Lower lobe of right lung (tissue), 2 donors: ENCODE measurements at places on chromosomes 3 and 15.

DNA sequence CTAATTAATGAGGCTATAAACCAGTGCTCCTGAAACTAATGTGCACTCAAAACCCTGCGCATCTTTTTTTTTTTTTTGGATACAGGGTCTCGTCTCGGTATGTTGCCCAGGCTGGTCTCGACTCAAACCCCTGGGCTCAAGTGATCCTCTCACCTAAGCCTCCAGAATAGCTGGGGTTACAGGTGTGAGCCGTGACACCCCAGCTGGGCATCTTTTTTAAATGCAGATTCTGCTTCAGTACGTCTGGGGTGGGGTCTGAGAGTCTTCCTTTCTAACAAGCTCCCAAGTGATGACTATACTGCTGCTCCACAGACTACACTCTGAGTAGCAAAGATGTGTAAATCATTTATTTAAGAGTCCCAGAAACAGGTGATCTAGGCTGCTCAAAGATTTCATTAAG, 73.0 kb downstream of the BFSP2 start:
- DNase-seq: no peak
- peaks cover 35% of the 10 kb centered on the region for H3K4me1 ChIP-seq
- no peak overlapping the region for H3K27ac ChIP-seq
- no peaks in the 10 kb centered on the region for H3K27me3 ChIP-seq
- no peaks in the 10 kb centered on the region for H3K36me3 ChIP-seq

DNA sequence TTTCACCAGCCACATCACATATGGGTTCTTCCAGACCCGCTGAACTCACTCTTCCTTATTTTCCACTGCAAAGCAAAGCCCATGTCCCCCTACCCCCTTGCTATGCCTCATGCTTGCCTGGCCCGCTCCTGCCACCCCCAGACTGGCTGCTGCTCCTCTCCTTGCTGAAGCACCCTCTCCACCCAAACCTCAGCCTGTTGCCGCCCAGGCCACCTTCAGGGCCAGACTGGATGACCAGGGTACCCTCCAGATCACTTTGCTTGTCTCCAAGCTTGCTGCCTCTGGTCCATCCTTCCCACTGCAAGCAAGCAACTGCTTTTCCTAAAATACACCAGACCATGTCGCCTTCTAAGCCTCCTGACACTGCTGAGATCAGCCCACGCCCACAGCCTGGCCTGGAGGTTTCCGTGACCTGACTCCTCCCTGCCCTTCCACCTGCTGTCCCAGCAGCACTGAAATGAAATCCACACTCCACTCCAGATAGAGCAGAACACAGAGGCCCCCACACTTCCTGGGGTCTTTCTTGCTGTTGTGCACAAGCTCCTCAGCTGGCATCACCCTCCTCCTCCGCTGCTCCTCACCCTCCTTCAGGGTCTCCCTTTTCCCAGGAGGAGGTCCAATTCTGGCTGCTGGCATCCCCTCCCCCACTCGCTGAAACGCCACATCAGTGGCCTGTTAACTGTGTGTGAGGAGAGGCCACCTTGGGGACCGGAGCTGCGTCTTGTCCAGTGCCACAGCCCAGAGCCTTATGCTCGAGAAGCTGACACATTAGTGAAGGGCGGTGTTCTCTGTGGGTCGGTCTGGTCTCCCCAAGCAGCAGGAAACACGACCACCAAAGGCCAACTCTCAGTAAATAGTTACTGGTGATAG, 99.1 kb downstream of the ADCY5 start:
- no peak overlapping the region for H3K27ac ChIP-seq
- H3K36me3 ChIP-seq: no peaks in the 10 kb centered on the region
- DNase-seq: no peak
- no peaks in the 10 kb centered on the region for H3K27me3 ChIP-seq

GRCh38 chr3:193816656-193817311, 223.8 kb downstream of the OPA1 start:
- H3K36me3 ChIP-seq: no peaks in the 10 kb centered on the region
- H3K4me1 ChIP-seq: no peaks in the 10 kb centered on the region
- H3K27me3 ChIP-seq: no peaks in the 10 kb centered on the region
- H3K27ac ChIP-seq: no peak overlapping the region
- no peak overlapping the region for H3K4me3 ChIP-seq
- no peak for DNase-seq

DNA sequence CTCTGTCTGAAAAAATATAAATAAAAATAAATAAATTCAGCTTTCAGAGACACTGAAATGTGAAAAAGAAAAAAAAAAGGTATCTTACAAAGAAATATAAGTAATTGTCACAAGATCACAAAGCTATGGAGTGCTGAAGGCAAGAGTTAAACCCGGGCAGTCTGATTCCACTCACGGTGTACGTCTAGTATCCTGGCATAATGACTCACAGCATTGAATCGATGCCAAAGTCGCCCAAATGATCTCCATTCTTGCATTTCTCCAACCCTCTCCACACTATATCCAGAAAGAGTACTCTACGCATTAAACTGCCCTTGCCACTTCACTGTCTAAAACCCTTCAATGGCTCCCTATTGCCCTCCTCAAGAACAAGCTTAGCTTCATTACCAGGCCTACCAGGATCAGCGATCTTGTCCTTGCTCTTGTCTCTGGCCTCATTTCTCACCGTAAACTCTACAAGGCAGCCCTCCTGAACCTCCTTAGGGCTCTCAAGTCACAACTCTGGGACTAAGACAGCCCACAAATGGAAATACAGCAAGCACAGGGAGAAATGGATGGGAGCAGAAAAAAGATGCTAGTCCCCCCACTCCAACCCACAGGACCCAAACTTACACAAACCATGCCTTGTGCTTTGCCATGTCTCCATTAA, 7.7 kb downstream of the SUCLG2 start:
- no peaks in the 10 kb centered on the region for H3K36me3 ChIP-seq
- H3K27ac ChIP-seq: no peak overlapping the region
- no peak overlapping the region for H3K4me3 ChIP-seq
- H3K4me1 ChIP-seq: peaks cover 9% of the 10 kb centered on the region
- no peak for DNase-seq
- no peaks in the 10 kb centered on the region for H3K27me3 ChIP-seq

DNA sequence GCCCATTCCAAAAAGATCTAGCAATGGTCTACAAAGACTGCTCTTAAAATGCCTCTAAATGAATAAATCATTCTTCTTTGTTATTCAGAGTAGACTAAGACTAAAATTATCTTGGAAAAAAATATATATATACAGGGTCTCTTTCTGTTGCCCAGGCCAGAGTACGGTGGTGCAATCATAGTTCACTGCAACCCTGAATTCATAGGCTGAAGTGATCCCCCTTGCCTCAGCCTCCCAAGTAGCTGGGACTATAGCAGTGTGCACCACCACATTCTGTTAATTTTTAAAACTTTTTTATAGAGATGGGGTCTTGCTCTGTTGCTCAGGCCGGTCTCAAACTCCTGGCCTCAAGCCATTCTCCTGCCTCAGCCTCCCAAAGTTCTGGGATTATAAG, 18.7 kb downstream of the WWTR1 start:
- peaks cover 62% of the 10 kb centered on the region for H3K4me1 ChIP-seq
- no peaks in the 10 kb centered on the region for H3K27me3 ChIP-seq
- peak overlapping the region; percentile 28 for H3K4me3 ChIP-seq
- peak overlapping the region; percentile 27 for H3K27ac ChIP-seq
- no peaks in the 10 kb centered on the region for H3K36me3 ChIP-seq
- no peak for DNase-seq

DNA sequence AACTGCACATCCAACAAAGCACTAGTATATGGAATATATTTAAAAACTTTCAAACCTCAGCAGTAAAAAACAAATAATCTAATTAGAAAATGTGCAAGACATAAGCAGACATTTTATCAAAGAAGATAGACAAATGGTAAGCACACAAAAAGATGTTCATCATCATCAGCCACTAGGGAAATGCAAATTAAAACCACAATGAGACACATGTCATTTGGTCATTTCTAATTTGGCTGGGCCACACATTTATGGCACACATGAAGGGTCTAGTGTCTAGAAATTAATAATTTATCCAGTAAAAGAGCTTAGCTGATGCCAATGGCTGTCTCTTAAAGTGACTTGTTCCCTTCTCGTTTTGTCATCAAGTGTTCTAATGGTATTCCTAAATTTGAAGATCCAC, 45.8 kb downstream of the ARHGAP31 start:
- H3K27ac ChIP-seq: no peak overlapping the region
- H3K27me3 ChIP-seq: no peaks in the 10 kb centered on the region
- DNase-seq: no peak
- no peaks in the 10 kb centered on the region for H3K36me3 ChIP-seq
- H3K4me3 ChIP-seq: no peak overlapping the region
